Suppressor macrophage treated with lipopolysaccharide for 1 hour (primary cell): ENCODE measurements at places on chromosomes 6 and 20.

- DNase-seq = peak; percentile 88
Measured at GRCh38 chr6:144153260-144153659, 2.9 kb downstream of the STX11 start.

GRCh38 chr20:8749986-8750385, 318.9 kb upstream of the PLCB4 start:
- no peak for DNase-seq

- DNase-seq = peak; percentile 82
Measured at GRCh38 chr6:44078827-44079671, 48.2 kb downstream of the MRPL14 start.

DNA sequence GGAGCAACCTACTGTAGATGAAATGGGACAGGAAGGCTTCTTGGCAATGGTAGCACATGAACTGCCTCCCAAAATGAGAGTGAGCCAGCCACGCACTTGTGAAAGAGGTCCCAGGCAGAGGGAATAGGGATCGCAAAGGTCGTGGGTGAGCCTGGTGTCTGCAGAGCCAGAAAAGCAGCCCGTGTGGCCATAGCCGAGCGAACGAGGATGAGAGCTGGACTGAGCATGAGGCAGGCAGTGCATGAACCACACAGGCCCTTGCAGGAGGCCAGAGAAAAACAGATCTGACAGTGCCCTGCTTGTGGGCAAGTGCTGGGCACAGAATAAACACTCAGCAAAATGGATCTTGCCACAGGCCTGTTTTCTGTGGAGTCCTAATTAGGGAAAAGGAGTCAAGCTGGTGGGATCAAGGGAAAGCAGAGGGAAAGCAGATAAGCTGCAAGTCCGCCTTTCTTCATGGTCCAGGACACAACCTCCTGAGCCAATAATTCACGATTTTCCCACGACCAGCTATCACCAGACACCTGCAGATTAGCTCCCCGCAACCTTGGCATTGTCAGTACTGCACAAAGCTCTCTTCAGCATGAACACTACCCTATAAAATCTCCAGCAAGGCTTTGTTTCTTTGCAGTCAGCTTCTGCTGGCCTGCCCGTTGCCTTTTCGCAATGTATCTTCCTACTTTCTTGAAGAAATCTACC, 44.0 kb downstream of the GCNT2 start:
- no peak for DNase-seq

DNA sequence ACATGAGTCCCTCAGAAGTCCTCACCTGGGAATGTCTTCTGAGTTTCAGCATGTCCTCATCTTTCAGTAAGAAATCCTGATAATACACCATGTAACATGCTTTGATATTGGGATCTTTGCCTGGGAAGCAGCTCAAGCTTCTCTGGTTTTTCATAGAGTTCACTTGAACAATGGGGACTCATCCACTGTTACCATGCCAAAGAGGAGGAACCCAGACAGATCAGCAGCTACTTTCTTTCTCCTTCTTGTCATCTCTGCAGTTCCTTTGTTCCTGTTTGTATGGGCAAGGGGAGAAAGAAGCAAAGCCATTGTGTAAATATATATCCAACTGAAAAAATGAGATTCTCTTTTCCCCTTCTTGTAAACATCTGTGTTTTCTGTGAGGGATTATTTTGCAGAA, 450.6 kb upstream of the HS3ST5 start:
- no peak for DNase-seq
